A549 treated with GW870086 at 1 μM for 4 hours (cell line): ENCODE measurements at places on chromosomes 1 and 21. TPM values are rescaled to one million over a fixed set of nuclear protein-coding genes. Genes with fewer than 3 reads are reported as not detected.

The SLC45A1 gene
- total RNA-seq = 5.2 to 7.2 TPM (median 7.0 TPM) in 5 replicates

The S100A7A gene
- total RNA-seq = not detected in 5 replicates

The HNRNPR gene
- total RNA-seq = 157 to 183 TPM (median 163 TPM) in 5 replicates

The IKBKE gene
- 6.0 to 7.7 TPM (median 6.9 TPM) in 5 replicates for total RNA-seq

The LRRC38 gene
- total RNA-seq = 0.06 TPM in 1 of 5 replicates, not detected in the others

The SPRR2E gene
- total RNA-seq = not detected in 5 replicates

The PIGR gene
- not detected in 5 replicates for total RNA-seq

The SLAMF9 gene
- total RNA-seq = 0.25 to 1.3 TPM (median 0.82 TPM) in 5 replicates

The BSND gene
- not detected in 5 replicates for total RNA-seq

The SPRR2D gene
- not detected in 5 replicates for total RNA-seq

The PYHIN1 gene
- not detected in 5 replicates for total RNA-seq

The LEFTY1 gene
- 0.50 to 1.1 TPM (median 0.68 TPM) in 5 replicates for total RNA-seq

The LRRC39 gene
- total RNA-seq = 0.10 TPM in 1 of 5 replicates, not detected in the others
